ENCODE measurements at places on chromosomes 7 and 10.

- DNase-seq, result no peak
Measured at GRCh38 chr7:107594961-107595737, 15.1 kb downstream of the BCAP29 start.

DNA sequence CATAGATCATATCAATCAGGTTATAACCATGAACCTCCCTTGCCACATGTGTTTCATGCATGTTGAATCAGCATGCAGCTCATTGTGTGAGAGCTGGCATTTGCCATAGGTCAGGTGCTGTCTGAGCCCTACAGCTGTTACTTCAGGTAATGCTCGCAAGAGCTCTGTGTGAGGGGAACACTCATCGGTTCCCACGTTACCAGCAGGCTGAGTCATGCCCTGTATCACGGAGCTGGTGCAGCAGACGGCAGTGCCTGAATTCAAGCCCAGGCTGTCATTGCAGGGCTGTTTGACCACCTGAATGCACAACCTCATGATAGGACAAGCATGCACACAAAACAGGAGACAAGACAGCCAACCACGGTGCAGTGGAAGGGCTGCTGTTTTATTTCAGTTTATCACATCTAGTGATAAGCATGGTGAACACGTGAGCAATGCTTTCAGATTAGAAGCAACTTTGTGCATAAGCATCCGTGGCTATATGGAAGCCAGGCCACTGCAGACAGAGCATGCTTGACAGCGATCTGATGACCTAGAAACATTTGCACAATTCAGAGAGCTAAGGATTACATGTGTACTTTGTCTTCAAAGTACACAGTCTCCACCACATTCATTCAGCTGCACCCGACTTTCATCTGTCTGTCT lies 56.4 kb upstream of the PFKP start:
- no peak for DNase-seq

DNA sequence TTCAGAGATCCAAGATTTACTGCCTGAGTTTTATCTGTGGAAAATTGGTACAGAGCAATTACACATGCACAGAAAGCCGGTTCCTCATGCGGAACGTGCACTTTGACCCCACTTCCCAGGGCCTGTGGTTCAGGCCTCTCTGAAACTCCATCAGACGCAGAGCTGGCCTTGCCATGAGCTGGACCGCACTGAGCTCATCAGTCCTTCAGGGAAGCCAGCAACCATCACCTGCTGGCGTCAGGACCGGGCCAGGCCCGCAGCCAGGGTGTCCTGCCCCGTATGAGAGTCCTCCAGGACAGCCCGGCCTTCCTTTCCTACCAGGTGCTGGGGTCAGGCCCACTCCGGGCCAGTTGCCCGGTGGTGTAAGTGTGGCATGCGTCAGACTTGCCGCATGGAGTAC lies 446.5 kb upstream of the FOXK1 start:
- no peak for DNase-seq

DNA sequence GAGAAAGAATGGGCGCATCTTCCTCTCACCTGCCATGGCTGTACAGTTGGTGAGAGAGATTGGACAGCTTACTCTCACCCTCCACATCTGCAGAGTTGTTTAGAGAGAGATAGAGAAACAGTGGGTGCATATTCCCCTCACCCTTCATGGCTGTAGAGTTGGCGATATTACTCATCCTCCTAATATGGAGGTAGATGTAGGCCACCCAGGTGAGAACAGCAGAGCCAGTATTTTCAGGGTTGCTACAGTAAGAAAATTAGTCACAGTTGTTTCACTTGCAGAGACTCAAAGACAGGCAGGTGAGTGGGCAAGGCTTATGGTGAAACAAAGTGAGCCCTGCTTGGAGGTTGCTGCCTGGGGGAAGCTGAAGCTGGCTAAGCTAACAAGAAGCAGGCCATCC lies 65.0 kb upstream of the PFKP start:
- no peak for DNase-seq

DNA sequence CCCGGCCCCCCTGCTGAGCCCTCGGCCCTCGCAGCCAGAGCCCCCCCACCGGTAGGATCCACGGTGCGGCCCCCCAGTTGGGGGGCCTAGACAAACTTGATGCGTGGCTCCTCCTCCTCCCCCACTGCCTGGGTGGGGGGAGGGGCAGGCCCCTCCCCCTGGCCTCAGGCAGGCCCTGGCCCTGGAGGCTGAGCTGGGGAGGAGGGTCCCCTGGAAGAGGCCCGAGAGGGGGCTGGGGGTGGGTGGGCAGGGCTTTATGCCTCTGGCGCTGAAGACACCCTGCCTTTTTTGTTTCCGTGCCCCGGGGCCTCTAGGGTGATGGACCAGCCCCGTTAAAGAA lies 3.7 kb downstream of the VPS37D start:
- DNase-seq, result no peak

DNA sequence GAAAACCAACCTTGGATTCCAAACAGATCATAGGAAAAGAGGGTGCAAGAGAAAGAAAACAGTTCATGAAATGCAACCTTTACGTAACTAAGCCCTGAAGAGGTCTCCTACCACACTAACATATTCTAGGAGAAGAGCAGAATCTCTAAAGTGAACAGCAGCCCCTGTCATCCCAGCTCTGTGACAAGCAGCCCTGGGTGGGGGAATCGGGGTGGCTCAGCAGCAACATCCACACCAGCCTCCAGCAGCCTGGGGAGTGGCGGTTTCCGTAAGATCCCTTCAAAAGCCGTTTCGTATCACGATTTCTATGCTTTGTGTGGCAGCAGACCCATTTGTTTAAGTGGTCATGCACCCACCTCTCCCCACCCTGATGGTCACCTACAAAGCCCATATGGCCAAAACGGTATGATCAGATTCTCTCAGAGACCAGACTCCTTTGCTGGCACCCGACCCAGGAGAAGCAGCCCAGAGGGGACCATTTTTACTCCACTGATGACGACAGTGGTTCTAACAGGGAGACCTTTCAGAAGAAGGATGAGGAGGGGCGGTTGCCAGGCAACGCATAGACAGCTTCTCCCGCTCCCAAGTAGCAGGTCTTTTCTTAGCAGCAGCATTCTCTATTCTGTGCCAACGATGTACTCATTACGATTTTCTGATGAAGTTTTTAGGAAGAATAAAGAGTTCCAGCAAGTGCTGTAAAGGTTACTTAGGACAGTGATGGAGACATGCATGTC lies 300.6 kb downstream of the DNAJB6 start:
- DNase-seq, result no peak

GRCh38 chr7:21675255-21675654 lies 132.4 kb downstream of the DNAH11 start:
- DNase-seq, result no peak

DNA sequence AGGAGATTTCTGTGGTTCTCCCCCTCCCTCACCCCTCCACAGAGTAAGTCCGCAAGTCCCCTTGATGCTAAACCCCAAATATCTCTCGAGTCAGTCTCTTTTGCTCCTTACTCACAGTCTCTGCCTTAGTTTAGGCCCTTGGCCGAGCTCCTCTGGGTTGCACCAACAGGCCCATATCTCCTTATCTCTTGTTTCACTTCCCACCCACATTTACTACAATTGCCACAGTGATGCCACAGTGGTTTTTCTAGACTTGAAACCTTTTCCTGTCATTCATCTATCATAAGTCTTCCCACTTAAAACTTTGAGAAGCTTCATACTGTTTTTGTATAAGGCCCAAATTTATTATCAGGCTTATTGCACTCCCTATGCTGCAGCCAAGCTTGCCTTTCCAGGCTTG lies 23.4 kb upstream of the NME8 start:
- DNase-seq, result no peak

DNA sequence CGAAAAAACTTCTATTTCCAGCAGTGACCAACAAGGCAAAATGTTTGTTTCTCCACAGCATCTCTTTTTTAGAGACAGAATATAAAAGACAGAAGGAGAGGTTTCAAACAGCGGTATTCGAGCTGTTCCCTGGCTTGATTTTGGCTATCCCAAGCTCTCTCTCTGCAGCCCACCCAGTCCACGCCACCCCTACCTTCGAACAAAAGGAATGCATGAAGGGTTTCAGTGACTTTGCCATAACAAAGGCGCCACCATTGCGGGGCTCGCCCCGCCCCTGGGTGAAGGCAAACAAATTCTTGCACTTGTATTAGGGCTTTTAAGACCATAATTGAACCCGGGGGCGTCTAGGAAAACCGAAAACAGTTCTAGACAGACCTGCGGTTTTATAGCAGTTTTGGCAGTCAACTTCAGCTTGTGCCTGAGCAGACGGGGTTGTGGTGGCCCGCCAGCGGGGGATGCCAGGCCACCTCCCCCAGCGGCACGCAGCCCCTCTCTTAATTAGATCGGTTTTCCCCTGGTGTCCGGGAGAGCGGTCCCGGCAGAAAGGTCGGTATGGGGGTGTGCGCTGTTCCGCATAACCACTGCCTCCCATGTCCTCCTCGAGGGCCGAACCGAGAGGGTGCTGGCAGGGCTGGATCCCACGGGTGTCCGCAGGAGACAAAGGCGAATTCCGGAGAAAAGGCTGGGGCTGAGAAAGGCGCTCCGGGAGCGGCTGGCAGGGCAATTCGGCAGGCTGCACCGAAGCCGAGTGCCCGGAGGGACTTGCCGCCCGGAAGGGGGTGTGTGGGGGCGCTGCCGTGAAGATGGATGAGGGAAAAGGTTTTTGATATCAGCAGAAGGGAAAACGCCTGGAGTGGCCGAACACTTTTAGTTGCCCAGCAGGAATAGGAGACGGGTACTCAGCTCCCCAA lies 2.7 kb upstream of the HOXA11 start:
- no peak for DNase-seq

GRCh38 chr7:127674361-127674760 lies 22.4 kb downstream of the SND1 start:
- DNase-seq, result no peak

GRCh38 chr7:149063476-149063875 lies 27.0 kb downstream of the ZNF786 start:
- DNase-seq, result no peak
